Stimulated activated CD8-positive, alpha-beta memory T cell treated with anti-CD3 and anti-CD28 coated beads, Interleukin-4, amount 100 ng/mL, for 24 hours (primary cell): ENCODE measurements at places on chromosomes 11 and 22.

- no peak for DNase-seq
Measured at GRCh38 chr11:1139441-1140083, 18.2 kb upstream of the MUC5AC start.

DNA sequence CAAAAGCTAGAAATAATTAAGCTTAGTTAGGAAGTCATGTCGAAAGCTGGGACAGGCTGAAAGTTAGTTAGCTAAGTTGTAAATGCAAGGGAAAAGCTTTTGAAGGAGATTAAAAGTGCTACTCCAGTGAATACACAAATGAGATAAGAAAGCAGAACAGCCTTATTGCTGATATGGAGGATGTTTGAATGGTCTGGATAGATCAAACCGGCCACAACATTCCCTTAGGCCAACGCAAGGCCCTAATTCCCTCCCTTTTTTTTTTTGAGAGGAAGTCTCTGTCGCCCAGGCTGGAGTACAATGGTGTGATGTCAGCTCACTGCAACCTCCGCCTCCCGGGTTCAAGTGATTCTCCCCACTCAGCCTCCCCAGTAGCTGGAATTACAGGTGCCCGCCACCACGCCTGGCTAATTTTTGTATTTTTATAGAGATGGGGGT lies 23.3 kb upstream of the WEE1 start:
- no peak for DNase-seq

- no peak for DNase-seq
Measured at GRCh38 chr11:60159284-60159683, 23.6 kb downstream of the MS4A6A start.

- DNase-seq, result no peak
Measured at GRCh38 chr22:47588578-47588960, 826.1 kb downstream of the TBC1D22A start.

- DNase-seq, result no peak
Measured at GRCh38 chr11:17976651-17977050, 36.2 kb downstream of the SERGEF start.

GRCh38 chr22:27989758-27990450 lies 70.8 kb upstream of the PITPNB start:
- DNase-seq, result no peak

GRCh38 chr11:63504933-63505586 lies 824 bp upstream of the LGALS12 start:
- DNase-seq, result no peak

GRCh38 chr22:19115628-19116027 lies 6.6 kb downstream of the DGCR2 start:
- DNase-seq, result no peak

DNA sequence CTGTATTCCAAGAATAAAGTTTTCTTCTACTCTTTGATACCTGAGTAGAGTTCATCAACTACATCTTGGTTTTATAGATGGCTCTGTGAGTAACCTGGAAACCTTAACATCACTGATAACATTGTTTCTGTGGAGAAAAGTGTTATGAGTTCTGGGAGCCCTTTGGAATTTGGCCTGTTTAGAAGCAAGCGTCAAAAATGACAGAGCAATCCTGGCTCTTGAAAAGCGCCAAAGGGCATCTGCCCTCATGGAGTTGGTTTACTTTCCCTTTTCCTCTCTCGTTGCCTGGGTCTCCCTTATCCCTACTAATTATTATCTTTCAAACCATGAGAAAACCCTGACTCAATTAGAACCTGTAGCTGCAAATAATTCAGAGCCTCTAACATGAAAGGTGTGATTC lies 140.1 kb downstream of the DBX1 start:
- no peak for DNase-seq

GRCh38 chr11:111937461-111937769 lies 272 bp downstream of the DIXDC1 start:
- DNase-seq, result no peak

GRCh38 chr11:57477507-57478189 lies 17.3 kb downstream of the RTN4RL2 start:
- no peak for DNase-seq
